ENCODE measurements at places on chromosomes 7 and 10.
A peak's percentile ranks its signal among the peaks of the same experiment; 100 is the strongest.

DNA sequence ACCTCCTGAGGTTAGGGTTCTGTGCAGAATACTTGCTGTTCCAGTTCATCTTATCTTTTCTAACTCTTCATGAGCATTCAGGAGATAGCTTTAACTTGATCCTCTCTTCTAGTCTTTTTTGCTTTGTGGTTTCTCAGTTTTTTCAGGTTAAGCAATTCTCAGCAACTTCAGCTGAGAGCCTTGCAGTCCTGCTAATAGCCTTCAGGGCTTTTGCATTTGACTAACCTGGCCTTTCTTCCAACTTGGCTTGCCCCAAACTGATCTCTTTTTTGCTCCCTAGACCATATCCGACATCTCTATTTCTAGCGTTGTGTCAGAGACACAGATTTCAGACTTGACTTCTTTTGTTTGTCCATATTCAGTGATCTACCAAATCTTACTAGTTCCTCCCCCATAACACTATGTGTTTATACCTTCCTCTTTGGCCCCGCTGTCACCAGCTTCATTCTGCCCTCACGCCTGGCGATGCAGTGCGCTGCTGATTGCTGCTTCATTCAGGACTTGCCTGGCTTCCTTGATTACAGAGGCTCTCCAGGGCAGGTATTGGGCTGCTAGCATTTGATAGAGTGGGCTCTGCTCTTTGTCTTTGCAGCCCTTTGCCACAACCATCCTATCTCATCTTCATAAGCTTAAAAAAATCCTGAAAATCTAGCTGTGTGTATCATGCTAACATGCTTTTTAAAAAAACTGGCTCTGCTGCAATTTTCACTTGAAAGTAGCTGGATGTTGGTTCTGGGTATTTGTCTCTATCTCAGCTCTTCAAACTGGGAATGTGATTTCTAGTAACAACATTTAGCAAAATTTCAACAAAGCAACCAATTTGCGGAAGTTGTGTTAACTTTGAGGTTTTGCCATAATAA lies 9.6 kb downstream of the CUL1 start:
- DNase-seq: no peak

DNA sequence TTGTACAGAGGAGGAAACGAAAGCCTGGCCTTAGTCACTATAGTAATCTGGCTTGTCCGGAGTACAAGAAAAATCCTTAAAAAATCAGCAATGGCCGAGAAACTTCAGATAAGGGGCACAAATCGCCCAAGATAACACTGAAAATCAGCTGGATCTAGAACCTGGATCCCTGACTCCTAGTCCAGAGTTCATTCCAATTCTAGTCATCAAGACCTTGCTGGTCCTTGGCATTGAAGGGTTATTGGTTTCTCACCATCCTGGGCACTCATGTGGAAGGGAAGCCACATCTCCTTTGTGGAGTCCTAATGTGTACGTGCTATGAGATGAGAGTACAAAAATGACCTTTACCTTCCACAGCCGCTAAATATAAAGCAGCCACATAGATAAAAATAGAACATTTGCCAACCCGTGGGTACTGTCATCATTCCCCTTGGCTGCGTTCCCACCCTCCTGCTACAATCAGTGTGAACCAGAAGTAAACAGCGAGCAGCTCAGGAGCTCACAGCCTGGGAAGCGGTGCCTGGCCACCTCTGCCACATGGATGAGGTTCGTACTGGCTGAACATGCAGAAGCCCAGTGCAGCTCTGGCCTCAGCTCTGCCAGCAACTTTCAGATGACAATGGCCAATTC lies 116.0 kb upstream of the PDLIM1 start:
- DNase-seq: no peak

DNA sequence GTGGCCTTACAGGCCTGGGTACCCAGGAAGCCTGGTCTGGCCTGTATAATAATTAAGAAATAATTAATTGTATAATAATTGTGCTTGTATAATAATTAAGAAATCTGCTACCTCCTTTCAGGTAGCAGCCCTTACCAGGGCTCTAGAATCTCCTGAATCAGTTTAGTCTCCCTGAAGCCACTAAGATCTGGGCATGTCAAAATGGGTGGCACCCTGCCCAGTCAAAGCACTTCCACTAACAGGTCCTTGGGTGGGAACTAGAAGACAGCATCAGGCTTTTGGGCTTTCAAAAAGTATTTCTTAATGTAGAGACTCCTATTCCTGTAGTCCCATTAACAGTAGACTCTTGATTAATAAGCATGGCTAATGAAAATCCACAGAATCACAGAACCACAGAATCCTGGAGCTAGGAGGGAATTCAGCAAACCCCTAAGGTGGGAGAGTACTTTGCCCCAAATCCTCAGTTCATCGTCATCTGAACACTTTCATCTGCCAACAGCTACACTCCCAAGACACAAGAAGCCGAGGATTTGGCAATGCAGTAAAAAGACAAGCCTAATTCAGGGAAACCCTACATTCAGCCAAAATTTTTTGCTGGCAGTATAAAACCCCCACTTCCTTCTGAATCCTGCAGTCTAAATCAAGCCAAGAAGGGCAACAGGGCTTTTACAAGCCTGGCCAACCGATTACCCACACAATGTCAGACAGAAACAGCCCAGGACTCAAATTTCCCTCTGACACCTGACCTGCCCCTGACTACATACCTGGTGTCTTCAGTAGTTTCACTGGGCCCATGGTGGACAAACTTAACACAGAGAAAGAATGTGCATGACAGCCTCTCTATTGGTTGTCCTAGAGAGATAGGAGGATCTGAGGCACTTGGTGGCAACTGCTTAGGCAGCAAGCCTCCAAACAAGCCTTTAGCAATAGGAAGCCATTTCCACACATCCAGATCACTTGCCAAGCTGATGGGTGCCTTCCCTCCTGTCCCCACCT lies 5.9 kb upstream of the IL6 start:
- no peak for DNase-seq

GRCh38 chr7:111734954-111735660 lies 172.8 kb upstream of the IMMP2L start:
- no peak for DNase-seq

GRCh38 chr7:112509402-112509801 lies 28.6 kb downstream of the LSMEM1 start:
- no peak for DNase-seq

DNA sequence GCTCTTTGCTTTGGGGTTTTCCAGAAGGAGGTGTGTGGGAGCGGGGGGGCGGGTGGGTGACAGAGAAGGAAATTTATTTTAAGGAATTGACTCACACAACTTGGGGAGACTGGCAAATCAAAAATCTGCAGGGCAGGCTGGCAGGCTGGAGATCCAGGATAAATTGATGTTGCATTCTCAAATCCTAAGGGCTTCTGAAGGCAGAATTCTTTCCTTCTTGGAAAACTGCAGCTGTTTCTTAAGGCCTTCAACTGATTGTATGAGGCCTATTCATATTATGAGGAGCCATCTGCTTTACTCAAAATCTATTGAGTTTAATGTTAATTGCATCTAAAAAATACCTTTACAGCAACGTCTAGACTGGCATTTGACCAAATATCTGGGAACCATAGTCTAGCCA lies 1528.8 kb upstream of the LRRTM3 start:
- DNase-seq: no peak

GRCh38 chr7:27176524-27176845 lies 2.4 kb upstream of the HOXA10 start:
- no peak for DNase-seq

DNA sequence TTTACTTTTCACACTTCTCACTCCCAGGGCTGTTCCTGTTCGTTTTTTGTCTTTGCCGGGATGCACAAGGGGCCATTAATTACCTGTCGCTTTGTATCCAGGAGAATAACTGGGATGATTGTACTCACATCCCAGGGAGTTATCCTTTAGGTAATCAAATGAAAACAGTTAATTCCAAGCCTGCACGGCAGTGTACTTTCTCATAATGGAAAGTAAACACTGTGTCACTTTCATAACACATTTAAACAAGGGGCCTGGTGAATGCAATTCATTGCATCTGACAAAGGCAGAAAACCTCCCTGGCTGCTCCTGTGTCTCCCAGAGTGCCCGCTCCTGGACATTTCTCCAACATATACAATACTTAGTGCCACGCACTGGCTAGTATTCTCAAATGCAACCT lies 138.7 kb upstream of the CELF2 start:
- DNase-seq: no peak

GRCh38 chr10:44344727-44345126 lies 40.2 kb downstream of the CXCL12 start:
- no peak for DNase-seq

- DNase-seq: no peak
Observed at GRCh38 chr10:51937308-51938140, 238.1 kb upstream of the CSTF2T start.

DNA sequence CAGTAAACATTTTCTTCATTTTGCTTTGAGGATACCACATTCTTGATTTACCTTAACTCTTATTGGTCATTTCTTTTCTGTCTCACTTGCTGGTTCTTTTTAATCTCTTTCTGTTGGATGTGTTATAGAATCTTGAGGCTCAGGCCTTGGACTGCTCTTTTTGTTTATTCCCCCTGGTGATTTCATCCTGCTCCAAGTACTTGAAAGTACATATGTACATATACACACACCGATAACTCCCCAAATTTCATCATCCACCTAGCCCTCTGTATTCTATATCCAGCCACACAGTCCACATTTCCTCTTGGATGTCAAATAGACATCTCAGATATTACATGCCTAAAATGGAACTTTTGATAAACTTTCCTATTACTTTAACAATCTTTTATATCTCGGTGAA lies 7.5 kb downstream of the ZNF518A start:
- no peak for DNase-seq

DNA sequence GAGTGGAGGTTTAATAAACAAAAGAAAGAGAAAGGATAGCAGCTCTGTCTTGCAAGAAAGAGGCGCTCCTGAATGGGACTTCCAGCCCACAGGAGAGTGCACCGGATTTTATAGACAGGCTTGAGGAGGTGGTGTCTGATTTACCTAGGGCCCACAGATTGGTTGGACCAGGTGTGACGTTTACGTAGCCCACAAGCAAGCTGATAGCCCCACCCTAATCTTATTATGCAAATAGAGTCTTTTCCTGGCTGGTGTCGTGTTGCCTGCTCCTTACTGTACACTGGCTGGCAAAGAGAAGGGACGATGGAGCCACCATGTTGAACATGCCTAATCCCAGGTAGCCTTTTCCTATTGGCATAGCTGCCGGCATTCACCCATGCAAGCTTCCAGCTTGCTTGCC lies 319.7 kb upstream of the POM121L12 start:
- no peak for DNase-seq

GRCh38 chr7:47391726-47392125 lies 190.2 kb downstream of the TNS3 start:
- no peak for DNase-seq

DNA sequence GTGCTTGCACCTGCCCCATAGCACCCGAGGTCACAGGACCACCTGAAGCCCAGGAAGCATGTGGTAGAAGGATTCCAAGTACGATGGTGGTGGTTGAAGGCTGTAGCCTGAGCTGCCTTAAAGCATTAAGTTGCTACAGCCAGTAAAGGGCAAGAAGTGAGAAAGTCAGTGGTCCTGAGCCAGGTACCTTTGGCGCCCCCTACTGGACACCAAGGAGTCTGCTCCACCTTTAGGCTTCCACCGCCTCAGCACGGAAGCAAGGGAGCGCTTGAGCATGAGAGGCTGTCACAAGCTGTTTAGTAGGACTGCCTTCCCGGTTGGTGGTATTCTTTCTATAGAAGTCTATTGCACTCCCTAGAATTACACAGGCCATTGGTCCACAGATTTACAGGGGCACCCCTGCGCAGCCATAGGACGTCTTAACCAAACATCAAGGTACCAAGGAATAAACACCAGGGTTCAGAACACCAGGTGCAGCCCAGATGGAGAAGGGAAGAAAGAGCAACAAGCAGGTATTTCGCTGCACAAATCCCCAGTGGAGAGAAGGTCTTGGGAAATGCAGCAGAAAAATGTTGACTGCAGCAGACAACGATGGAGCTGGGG lies 2.2 kb downstream of the CRTAC1 start:
- DNase-seq: peak; percentile 2

DNA sequence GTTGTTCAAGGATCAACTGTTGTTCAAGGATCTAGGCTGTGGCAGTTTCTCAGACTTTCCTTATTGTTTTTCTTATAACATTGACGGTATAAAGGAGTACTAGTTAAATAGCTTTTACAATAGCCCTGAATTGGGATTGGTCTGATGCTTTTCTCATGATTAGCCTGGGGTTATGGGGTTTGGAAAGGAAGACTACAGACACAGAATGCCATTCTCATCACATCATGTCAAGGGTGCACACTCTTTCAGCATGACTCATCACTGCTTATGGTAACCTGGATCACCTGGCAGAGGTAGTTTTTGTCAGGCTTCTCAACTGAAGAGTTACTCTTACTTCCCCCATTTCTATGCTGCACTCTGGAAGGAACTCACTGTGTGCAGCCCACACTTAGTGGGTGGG lies 194.2 kb upstream of the NPSR1 start:
- DNase-seq: no peak

DNA sequence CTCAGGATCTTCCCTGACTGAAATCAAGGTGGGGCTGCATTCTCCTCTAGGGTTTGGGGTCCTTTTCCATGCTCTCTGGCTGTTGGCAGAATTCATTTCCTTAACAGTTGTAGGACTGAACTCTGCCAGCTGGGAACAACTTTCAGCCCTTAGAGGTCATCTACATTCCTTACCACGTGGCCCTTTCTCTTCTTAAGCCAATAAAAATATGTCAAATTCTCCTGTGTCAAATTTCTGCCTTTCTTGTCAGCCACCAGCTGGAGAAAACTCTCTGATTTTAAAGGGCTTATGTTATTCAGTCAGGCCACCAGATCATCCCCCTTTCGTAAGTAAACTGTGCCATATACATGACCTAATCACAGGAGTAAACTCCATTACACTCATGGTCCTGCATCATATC lies 95.3 kb upstream of the IL6 start:
- DNase-seq: no peak

GRCh38 chr7:111414374-111414773 lies 147.9 kb downstream of the IMMP2L start:
- no peak for DNase-seq

Data from effector memory CD4-positive, alpha-beta T cell (primary cell).